Motor neuron (in vitro differentiated cells): ENCODE measurements at places on chromosomes 13 and 19.

GRCh38 chr19:50381881-50382729 lies 2.0 kb upstream of the POLD1 start:
- no peak for ATAC-seq

- no peak for ATAC-seq
Measured at GRCh38 chr13:77528834-77529500, 6.5 kb upstream of the SCEL start.

GRCh38 chr19:55373306-55373992 lies 3.2 kb upstream of the TMEM190 start:
- no peak for ATAC-seq

DNA sequence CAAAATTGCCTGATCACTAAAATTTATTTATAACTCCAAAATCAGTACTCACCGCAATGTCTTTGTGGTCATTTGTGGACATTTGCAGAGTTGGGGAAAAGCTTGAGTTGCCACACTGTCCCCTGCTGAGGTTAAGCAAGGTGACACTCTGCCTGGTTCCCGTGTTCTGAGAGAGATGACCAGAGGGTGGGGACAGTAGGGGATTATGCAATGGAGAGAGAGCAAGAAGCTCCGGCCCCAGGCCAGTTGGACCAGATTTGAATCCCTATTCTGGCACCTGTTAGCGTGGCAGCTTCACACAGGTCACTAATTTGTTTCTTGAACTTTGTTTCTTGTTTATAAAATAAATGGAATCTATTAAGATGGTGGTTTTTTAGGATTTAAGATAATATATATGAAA lies 17.8 kb downstream of the ERCC5 start:
- ATAC-seq: no peak

- ATAC-seq: no peak
Measured at GRCh38 chr19:2976609-2977000, 759 bp upstream of the TLE6 start.

DNA sequence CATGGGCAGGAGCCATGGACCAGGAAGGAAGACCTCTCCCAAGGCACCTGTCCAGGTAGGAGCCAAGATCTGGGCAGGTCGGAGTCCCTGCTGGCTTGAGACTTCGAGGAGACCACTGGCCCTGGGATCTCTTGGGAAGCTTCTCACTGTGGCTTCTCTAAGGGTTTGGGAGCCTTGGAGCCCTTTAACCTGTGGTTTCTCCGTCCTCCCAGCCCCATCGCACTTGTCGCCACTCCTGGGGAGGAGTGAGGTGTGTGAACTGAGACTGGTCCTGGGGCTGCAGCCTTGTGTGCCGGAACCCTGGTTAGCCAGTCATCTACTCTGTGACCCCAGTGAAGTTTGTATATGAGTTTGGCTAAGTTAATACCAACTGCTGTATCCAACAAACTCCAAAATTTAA lies 8.2 kb downstream of the ZNF805 start:
- ATAC-seq: no peak

DNA sequence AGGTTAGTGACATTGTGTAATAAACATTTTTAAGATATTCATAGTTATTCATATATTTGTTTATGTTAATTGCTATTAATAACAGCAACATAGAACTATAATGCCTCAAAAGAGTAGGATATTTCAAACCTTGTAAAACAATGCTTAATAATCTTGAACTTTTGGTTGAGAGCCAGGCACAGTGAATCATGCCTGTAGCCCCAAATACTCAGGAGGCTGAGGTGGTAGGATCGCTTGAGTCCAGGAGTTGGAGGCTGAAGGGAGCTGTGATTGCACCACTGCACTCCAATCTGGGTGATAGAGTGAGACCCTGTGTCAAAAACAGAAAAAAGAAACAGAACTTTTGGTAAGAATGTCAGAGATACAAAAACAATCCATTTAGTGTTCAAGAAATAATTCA lies 213.9 kb upstream of the SLITRK1 start:
- no peak for ATAC-seq

GRCh38 chr19:51103926-51104341 lies 4.3 kb downstream of the CTU1 start:
- no peak for ATAC-seq

GRCh38 chr19:3464587-3465235 lies 15.6 kb downstream of the SMIM24 start:
- ATAC-seq: no peak

DNA sequence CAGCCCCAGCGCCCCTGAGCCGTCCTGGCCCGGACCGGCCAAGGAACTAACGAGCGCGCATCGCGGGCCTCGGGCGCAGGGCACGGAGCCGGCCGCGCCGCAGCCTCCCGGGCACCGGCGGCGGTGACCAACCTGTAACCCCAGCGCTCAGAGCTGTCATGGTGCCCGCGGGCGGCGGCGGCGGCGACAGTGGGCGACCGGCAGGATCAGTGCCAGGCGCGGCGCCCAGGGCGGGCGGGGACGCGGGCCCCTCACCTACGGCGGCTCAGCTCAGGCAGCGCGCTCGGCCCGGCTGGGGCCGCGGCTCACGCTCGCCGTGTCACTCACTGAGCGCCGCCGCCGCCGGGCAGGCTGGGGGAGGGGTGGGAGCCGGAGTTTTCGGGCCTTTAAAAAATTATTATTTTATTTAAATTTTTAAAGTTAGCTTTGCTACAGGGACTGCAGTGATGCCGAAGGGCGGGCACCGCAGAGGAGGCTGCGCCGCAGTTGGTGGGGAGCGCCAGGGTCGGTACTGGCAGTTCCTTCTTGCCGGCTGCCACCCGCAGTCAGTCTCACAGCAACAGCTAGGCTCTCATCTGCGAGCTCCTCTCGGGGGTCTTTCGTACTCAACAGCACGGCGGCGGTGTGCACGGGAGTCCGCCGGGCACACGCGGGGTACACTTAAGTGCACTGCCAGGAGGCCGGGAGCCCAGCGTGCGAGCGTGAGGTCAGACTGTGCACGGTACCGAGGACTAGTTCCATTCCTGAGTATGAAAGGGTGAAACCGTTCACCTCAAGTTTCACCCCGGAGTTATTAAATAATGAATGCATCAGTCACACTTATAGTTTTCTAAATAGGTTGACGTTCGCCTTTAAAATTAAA lies at the start of gene NALCN:
Gene NALCN, minus strand, starts transcription at position 328 of the 862 bp plus-strand sequence. CDS start 17,382 bp downstream, outside the sequence.
- ATAC-seq: peak; percentile 88

- ATAC-seq: no peak
Measured at GRCh38 chr19:14476673-14477401, 1.7 kb upstream of the PTGER1 start.

DNA sequence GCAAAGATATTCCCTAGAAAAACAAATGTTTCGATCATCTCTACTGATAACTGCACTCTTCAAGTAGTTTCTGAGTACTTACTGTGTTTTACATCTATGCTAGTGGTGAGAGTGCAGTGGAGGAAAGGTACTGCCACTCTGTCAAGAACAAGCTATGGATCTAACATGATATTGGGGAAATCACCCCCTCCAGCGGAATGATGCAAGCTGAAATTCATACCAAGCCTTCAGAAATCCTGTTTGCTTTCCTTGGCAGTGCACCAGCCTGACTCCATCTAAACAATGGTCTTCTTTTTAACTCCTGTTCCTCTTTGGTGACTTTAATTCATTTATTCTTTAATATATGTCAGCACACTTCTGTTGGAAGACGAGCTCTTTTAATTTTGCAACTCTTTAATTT lies 238.0 kb downstream of the PCDH9 start:
- peak; percentile 16 for ATAC-seq

- peak; percentile 67 for ATAC-seq
Measured at GRCh38 chr13:113437408-113438010, 15.8 kb downstream of the ADPRHL1 start.

DNA sequence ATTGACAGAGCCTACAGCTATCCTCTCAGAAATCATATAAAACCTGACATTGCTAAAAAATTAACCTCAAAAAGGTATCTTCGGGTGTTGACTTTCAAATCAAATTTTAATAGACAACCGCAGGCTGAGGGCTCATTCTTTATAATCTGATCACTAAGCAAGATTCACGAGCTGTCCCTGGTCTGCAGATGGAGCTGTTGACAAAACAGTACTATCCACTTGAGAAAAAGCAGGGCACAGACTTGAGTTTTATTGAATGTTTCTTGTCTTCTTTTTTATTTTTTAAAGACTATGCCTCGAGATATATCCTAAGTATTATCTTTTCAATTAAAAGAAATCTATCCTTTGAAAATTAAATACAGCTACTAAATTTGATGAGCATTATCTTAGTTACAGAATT lies 540.5 kb downstream of the PCDH9 start:
- no peak for ATAC-seq

- ATAC-seq: no peak
Measured at GRCh38 chr19:32246006-32246405, 99.4 kb upstream of the ZNF507 start.

DNA sequence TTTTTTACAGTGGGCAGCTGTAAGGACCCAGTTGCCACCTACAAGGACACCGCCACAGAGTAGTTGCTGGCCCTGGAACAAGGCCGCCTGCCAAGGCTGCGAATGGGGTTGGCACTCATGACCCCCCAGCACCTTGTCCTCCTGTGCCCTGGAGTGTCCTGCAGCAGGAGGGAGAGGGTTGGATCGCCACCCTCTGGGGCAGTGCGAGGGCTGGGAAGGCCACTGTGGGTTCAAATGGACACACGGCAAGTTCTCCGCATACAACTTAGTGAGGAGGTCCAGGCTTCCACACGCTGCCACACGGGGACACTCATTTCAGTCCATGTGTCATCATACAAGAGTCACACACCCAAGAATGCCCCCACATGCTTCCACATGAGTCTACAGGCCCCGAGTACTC lies 978 bp downstream of the KLK8 start:
- ATAC-seq: no peak

DNA sequence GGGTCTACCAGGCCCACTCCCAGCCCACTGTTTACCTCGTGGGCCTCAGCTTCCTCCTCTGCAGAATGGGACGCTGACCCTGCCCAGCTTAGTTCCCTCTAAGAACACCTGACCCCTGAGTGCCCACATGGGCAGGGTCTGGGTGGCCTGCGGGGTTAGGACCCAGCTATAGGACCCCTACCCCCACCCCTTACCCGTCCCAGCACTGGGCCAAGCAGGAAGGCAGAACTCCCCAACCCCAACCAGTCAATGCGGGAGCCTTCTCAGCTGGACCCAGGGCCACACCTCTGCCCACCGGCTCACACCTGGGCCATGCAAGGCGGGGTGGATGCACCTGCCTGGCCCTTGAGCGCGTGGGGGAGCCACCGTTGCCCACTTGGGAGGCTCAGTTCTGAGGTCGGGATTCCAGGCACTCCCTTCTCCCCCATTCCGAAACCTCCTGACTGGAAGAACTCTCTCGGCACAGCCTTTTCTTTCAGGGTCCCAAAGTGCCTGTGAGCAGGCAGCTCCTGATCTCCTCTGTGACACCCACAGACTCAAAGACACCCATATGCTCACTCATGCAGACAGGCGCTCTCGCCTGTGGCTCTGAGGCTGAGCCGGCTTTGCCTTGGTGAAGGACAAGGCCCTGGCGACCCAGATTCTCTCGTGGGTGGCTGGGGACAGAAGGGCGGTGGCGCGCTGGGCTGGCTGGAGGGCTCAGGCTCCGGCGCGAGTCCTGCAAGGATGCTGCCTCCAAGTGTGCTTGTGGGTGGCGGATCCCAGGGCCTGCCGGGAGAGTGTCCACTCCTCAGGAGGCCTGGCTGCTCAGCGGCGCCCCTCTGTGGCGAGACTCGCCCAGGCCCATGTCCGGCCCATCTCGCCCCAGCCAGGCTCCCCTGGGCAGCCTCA lies 27.9 kb upstream of the PARP4 start:
- peak; percentile 57 for ATAC-seq

GRCh38 chr13:26853323-26853722 lies 92.7 kb upstream of the GPR12 start:
- ATAC-seq: peak; percentile 74

DNA sequence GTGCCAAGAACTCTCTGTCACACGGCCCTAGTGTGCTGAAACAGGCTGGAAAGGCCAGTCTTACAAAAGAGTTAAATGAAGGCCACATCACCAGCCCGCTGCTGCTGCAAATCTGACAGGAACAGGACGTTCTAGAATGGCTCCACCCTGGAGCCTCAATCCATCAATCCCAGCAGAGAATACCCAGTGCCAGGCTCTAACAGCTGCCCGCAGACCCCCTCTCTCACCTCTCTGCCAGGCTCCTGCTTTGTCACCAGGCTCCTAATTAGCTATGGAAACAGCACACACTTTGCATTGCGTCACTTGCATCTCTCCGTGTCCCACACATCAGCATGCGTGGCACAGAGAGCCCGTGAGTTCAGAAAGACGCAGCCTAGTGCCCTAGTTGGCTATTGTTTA lies 314.1 kb downstream of the FOXO1 start:
- ATAC-seq: no peak

DNA sequence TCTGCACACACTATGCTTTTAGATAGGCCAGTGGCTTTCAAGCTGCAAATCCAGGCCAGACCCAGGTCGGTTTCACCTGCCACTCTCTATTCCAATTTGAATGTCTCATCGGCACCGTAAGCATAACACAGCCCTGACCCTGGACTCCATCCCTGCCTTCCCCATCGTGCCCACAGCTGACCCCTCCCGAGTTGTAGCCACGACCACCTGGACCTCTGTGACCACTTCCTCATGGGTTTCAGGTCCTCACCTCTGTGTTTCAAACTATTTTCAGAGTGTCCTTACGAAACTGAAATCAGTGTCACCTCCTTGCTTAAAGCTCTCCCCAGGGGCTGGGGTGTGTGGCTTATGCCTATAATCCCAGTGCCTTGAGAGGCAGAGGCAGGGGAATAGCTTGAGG lies 9.0 kb upstream of the HSH2D start:
- ATAC-seq: no peak

- ATAC-seq: no peak
Measured at GRCh38 chr13:95236774-95237173, 64.5 kb downstream of the ABCC4 start.

DNA sequence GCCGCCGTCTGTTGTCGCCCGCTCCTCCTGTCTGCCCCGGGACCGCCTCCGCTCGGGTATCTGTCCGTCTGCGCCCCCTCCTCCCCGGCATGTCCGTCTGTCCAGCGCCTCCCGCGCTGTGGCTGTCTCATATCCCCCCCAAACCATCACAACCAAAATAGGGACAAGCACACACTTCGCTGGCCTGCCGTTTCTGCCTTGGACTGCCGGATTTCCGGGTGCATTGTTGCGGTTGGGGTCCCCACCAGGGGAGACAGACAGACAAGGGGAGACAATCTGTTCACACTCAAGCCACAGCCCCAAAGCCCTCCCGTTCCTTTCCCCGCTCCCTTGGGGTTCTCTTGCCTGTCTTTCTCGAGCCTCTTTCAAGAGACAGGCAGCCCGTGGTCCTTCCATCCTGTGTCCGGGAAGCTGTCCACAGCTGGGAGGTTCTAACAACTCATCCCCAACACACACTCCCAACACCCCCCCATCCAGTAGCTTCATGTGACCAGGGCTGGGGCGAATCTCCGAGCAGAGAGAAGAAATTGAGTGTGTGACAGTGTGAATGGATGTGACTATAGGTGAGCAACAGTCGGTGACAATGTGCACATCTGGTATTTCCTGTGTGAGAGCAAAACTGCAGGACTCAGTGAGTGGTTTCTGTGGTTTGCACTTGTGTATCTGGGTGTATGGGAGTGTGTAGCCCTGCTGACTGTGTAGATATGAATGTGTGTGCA lies 16.5 kb upstream of the FOSB start:
- peak; percentile 2 for ATAC-seq

- peak; percentile 81 for ATAC-seq
Measured at GRCh38 chr19:49056101-49056901, 1.2 kb downstream of the CGB7 start.

GRCh38 chr19:39410017-39410830 lies 2.2 kb upstream of the PLEKHG2 start:
- peak; percentile 1 for ATAC-seq

- ATAC-seq: no peak
Measured at GRCh38 chr13:61795580-61795979, 379.9 kb upstream of the PCDH20 start.
